NCI-H2081 treated with DMSO at 0.1 percent for 48 hours (cell line): ENCODE measurements at places on chromosomes 4 and X.
A peak's percentile ranks its signal among the peaks of the same experiment; 100 is the strongest.

DNA sequence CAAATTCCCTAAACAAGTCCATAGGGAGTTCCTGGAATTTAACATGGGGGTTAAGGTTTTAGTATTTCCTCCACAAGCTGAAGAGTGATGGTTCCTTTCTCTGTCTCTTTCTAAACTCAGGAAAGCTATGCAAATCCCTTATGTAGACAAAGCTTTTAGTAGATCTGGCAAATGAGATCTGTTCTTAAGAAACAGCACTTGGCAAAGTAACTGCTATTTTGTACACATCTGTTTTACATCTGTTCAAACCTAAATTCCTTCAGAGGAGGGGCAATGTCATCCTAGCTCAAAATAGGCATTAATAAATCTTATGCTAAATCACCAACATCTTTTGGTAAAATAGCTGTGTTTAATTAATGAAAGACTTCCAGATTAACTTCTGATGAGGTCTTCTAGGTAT lies 137.8 kb upstream of the TBC1D9 start:
- DNase-seq: no peak

GRCh38 chr4:17468619-17469221 lies 43.2 kb downstream of the QDPR start:
- no peak for DNase-seq

DNA sequence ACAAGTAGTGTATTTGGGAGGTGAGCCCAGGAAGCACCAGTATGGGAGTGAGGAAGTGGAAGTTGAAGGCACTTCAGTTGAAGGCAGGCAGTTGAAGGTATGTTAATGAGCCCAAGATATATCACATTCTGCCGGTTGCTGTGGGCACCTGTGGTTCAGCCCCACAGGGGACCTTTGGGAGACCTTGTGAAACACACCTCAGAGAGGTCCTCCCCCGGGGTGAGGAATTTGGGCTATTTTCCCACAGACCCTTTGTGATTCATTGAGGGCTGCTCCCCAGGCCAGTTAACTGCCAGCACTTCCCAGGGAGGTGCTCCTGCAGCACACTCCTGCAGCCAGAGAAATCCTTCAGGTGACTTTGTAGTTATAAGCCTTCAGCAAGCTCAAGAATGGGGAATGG lies 45.9 kb downstream of the PTCHD1 start:
- no peak for DNase-seq

GRCh38 chrX:151984328-151984727 lies 9.9 kb upstream of the GABRE start:
- no peak for DNase-seq

DNA sequence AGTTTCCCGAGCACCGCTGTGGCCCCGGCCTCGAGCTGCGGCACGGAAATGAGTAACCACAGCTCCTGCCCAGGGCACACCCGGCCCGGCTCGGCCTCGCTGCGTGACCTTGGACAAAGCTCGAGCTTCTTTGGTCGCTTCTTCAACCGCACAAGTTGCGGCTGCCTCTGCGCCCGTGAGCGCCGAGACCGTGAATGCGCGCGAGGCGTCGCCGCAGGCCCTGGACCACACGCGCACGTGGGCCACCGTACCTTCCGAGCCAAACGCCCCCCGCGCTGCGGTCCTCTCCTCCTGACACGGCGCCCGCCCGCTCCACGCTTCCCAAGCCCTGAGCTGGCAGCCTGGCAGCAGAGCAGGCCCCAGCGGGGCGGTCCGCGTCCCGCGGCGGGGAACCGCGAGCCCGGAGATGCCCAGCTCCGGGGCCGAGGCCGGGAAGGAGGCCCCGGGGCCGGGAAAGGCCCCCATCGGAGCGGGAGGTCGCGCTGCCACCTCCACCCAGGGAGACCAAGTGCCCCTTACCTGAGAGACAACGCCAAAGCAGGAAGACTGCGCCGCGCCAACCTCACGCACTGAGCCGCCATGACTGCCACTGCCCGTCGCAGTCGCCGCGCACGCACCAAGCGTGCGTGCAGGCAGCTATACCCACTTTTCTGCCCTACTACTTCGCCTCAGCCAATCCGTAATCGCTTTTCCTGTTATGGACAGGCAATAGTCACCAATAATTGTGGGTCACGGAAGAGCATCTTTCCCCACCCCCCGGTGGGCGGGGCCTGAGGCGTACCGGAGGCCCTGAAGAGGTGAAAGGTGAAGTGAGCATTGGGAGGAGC lies at the start of gene GRPEL1:
TSS of gene GRPEL1 (minus strand) at position 613 of the 827 bp plus-strand sequence. CDS start at position 581, 32 bp downstream.
- DNase-seq: peak; percentile 98

GRCh38 chr4:151000747-151001429 lies 14.2 kb downstream of the LRBA start:
- DNase-seq: no peak

- DNase-seq: no peak
These were observed 33.9 kb downstream of the NBDY start for GRCh38 chrX:56762707-56763555.
